Mesothelial cell of epicardium (in vitro differentiated cells): ENCODE measurements at places on chromosomes 7 and 10.

DNA sequence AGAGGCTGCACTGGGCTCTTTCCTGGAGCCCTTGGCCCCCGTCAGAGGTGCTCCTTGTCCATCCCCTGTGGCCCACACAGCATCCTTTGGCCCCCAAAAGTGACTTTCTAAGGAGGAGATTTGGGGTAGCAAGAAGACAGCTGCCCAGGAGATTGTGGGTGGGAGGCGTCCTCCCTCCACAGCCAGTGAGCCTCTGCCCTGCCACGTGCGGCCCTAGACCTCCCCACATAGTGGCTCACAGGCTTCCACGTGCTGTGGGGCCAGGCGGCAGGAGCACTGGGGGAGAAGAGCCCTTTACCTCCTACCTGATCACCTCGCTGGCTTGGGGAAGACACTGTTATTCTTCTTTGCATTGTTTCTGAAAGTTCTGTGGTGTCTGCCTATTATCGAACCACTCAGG lies 178.8 kb downstream of the TCERG1L start:
- DNase-seq = no peak

- no peak for DNase-seq
Measured at GRCh38 chr10:11298116-11298515, 280.4 kb downstream of the CELF2 start.

GRCh38 chr10:31604096-31604495 lies 285.1 kb downstream of the ZEB1 start:
- DNase-seq = no peak

- DNase-seq = no peak
Measured at GRCh38 chr7:55351263-55351662, 13.9 kb upstream of the LANCL2 start.

DNA sequence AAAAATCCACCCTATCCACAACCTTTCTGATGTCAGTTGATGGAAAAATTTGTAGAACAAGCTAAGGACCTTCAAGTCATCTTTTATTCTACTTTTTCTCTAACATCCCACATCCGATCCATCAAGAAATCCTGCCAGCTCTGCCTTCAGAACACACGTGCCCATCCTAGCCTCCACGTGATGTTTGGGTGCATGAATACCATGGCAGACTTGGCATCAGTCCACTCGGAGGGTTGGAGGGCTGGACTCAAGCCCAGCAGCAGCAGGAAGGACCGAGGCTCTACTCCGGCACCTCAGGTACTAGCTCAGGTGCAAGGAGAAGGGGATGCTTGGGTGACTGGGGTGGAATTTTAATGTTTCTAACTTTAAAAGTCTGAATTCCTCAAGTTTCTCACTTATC lies 428.6 kb downstream of the DPP6 start:
- no peak for DNase-seq

GRCh38 chr10:43471146-43471545 lies 34.2 kb downstream of the ZNF487 start:
- no peak for DNase-seq
